T-helper 1 cell (primary cell): ENCODE measurements at places on chromosomes 3 and 15.

GRCh38 chr15:87703327-87704111 lies 553.0 kb downstream of the NTRK3 start:
- DNase-seq, result no peak

GRCh38 chr3:20072422-20072821 lies 32.2 kb downstream of the KAT2B start:
- DNase-seq, result no peak

DNA sequence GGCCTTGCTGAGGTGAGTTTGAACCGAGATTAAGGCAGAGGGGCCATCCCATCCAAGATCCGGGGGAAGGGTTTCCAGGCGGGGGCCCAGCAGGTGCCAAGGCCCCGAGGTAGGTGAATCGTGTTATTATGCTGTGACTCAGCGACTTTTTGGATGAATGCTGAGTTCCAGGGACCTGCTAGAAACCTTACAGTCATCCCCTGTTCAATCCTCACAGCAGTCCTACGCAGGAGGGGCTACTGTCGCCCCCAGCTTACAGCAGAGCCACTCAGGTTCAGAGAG lies 40.9 kb downstream of the DNAJB8 start:
- no peak for DNase-seq

DNA sequence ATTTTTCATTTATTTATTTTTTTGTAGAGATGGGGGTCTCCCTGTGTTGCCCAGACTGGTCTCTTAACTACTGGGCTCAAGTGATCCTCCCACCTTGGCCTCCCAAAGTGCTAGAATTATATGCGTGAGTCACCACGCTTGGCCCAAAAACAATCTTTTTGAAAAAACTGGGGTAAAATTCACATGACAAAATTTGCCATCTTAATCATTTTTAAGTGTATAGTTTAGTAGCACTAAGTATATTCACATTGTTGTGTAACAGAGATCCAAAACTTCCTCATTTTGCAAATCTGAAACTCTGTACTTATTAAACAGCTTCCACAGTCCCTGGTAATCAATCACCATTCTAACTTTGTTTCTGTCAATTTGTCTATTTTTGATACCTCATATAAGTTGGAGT lies 5.2 kb downstream of the SNX1 start:
- no peak for DNase-seq

- no peak for DNase-seq
Observed at GRCh38 chr3:1843111-1843510, 255.6 kb upstream of the CNTN4 start.

DNA sequence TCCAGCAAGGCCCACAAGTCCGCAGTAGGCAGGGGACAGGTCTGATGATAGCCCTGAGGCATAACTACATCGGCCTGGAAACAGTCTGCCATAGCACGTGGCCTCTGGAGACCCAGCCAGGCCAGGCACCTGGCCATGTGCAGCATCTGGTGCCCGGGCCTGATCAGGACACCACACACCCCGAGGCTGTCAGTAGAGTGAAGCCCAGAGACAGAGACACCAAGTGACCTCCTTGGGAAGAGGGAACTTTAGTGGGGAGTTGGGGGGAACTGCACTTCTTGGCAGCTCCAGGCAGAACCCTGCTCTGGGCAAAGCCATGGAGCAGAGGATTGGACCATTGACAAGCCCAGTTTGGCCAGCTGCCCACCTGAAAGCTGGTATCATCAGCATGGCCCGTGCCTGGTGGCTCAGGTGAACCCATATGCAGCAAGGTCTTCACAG lies 1.2 kb downstream of the SHISA5 start:
- no peak for DNase-seq

- DNase-seq, result no peak
Observed at GRCh38 chr3:33937628-33938027, 139.2 kb downstream of the PDCD6IP start.

- no peak for DNase-seq
Observed at GRCh38 chr3:108183971-108184370, 38.3 kb downstream of the IFT57 start.

- DNase-seq, result no peak
Observed at GRCh38 chr3:119870512-119870911, 88.6 kb downstream of the NR1I2 start.

DNA sequence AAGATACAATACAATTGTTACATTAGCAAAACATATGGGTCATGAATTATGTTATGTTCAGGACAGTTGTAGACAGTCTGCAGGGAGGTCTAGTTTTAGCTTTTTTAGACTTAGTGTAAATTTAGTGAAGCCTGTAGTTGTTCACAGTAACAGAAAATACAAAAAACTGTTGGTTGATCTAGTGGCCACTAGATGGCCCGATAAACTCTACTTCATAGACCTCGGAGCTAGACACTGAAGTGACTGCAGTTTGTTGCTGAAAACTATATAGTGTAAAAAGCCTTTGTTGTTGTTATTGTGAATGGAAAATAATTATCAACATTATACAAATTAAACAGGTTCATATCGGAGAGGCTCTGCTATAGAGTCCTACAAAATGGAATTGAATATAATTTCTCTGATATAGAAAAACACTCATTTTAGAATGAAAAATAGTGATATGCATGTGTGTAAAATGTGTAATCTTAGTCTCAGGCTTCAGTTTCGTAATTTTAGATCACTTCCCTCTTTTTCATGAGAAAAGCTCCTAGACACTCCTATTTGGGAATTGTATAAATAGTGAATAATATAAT lies 18.3 kb downstream of the MAGEL2 start:
- DNase-seq, result no peak

DNA sequence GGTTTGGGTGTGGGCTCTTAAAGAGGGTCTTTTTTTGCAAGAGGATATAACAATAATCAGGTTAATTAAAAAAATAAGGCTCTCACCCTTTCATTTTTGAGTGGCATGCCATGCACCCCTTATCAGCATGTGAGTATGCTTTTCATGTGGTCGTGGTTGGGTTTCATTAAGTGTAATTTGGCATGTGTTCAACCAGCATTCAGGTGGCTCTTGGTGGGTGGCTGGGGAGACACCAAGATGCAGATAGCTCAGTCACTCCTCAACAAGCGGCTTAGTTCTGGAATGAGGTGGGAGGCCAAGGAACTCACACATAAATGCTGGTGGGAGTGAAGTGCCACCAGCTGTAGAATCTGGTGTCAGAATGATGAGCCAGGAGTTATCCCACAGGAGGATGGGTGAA lies 66.8 kb downstream of the FLNB start:
- no peak for DNase-seq

DNA sequence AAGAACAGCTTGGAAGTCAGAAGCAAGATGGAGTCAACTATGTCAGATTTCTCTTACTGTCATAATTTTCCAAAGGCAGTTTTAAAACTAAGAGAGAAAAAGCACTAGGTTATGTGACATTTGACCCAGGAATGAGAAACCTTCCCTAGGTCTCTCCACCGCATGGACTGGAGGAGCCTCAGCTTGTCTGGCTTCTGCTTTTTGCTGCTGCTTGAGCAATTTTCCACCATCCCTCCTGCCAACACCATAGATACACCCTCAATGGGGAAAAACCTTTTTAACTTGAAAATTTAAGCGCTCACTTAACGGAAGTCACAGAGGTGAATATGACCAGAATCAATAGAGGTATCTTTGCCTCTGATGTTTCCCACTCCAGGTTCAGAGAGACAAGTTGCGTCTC lies 17.8 kb upstream of the IREB2 start:
- no peak for DNase-seq

GRCh38 chr3:188824566-188824965 lies 347.2 kb upstream of the TPRG1 start:
- DNase-seq, result no peak

GRCh38 chr3:31934018-31934417 lies 47.0 kb downstream of the OSBPL10 start:
- no peak for DNase-seq

DNA sequence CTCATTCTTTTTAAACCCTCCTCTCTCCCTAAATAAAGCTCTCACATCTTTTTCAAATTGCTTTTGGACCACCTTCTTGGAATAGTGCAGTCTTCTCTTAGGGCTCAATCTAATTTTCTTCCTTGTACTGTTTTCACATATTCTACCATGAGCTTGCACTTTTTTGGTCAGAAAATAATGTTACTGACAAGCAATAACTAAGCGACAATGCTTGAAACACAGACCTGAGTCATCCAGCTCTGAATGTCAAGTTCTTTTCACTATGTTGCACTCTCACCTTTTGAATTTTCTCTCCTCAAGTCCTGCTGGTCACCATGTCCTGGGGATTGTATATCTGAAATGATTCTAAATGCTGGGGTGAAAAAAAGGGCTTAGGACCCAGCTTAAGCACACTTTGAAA lies 8.9 kb downstream of the TNFAIP8L3 start:
- no peak for DNase-seq

GRCh38 chr15:101437618-101438481 lies 51.7 kb downstream of the PCSK6 start:
- DNase-seq, result no peak

DNA sequence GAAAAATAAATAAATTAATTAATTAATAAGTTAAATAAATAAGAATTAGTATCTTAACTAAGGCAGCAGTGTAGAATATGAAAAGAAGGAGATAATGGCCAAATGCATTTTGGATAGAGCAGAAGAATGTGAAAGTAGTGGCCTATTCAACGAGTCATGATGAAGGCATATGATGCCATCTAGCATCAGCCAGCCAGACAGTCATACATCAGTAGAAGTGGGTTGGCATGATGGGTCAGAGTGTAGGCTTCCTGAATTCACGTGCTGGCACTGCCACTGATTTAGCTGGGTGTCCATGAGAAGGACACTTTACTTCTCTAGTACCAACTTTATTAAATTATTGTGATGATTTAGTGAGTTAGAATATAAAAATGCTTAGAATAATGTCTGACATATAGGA lies 256.1 kb upstream of the ARPP21 start:
- DNase-seq, result no peak

DNA sequence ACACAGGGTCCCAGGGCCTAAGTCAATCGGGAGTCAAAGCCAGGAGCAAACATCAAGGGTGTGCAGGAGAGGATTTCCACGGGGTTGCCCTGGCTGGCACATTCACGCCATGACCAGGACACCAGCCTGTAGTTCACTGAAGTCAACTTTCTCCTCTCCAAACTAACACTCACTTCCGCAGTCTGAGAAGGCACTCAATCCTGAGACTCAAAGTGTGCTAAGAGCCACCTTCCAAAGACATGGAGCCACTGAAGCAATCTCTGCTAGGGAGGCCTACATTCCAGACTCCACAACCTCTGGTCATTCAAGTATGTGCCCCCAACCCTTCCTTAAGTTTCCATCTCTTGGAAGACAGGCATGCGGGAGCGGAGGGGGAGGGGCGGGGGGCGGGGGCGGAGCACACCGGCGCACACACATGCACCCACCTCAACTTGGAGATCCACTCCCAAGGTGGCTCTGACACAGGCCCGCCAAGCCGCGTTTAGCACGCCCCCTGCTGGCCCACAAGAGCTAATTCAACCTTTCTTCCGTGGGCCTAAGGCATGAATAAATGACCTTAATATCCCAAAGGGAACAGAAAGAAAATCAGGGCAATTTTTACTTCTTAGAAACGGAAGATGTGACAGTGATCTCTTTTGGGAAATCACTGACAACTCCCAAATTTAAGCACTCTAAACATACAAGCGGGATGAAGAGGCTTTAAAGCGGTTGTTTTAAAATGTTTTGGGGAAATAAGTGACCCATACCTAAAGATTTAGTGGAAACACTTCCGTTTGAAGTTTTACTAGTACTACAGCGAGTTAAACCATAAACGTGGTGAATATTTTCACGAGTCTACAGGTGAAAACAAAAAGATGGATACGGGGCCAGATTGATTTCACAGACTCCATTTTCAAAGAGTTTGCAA lies 162.5 kb upstream of the CHRNA7 start:
- DNase-seq, result peak; percentile 54

- DNase-seq, result no peak
Observed at GRCh38 chr3:162534431-162534830, 1037.8 kb downstream of the OTOL1 start.

GRCh38 chr3:187292631-187293515 lies 1.3 kb upstream of the MASP1 start:
- DNase-seq, result no peak

DNA sequence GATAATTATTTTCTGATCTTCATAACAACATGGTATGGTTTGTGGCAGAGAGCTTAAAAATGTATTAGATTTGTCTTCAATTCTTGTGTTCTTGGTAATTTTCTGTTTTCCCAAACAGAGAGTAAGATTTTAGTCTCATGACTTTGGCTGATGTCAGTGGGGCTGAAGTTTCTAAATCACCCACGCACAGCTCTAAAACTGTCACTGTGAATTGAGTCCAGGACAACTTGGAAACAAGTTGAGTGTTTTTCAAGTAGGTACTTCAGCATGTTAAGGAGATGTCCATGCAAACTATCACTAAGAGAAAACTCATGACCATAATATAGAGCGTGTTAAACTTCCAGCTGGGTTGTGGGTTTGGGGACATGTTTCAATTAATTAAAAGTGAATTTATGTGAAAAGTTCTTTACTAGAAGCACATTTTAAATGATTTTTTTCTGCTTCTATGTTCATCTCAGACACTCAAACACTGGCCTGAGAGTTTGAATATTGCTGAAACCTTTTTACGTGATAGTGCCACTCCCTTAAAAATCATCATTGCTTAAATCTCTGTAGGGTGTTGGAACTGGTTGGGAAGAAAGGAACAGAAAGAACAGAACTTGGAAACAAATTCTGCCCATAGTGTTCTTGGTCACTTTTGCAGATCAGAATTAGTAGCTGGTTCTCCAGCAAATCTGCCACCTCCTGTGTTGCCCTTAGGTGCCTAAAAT lies 89.8 kb downstream of the KLHL25 start:
- no peak for DNase-seq

DNA sequence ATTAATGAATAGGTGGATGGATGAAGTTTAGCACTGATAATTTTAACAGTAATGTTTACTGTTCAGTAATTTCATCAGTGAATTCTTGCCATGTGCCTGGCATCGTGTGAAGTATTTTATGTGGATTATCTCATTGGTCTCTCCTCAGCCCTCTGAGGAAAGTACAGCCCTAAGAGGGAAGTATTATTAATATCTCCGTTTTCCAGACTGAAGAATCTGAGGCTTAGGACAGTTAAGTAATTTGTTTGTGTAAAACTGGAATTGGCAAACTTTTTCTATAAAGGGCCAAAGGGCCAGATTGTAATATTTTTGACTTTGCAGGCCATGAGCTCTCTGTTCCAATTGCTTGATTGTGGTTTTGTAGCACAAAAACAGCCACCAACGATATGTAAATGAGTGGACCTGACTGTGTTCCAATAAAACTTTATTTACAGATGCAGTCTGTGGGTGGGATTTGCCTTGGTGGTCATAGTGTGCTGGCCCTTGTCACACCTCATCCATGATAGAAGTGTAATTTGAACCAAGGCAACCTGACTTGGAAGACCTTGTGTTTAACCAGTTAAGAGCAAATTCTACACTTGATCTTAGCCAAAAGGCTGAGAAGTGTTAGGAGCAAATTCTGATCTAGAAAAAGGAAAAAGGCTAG lies 255.3 kb downstream of the FEZF2 start:
- DNase-seq, result no peak

- DNase-seq, result no peak
Observed at GRCh38 chr3:118988198-118989130, 46.2 kb downstream of the IGSF11 start.

DNA sequence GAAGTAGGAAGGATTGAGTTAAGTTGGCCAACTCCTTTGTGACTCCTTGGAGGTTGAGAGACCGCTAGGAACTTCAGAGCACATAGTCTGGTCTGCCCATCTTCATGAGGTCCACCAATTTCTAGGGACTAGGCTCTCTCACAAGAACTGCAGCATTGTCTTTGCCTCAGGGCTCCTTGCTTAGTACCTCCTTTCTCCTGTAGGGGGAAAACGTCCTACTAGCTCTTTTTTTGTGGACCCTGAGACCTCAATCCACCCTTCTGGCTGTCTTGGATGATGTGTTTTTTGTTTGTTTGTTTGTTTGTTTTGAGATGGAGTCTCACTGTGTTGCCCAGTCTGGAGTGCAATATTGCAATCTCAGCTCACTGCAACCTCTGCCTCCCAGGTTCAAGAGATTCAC lies 21.6 kb downstream of the REC114 start:
- DNase-seq, result no peak
